ENCODE measurements at places on chromosomes 2 and 18. TPM values are rescaled to one million over a fixed set of nuclear protein-coding genes. Genes with fewer than 3 reads are reported as not detected.

- H3K4me3 ChIP-seq: no peak overlapping the region
- no peak for DNase-seq
- H3K27ac ChIP-seq: no peak overlapping the region
- H3K27me3 ChIP-seq: no peaks in the 10 kb centered on the region
- H3K36me3 ChIP-seq: no peaks in the 10 kb centered on the region
Observed at GRCh38 chr2:183024339-183025095, 13.7 kb downstream of the NCKAP1 start.

- H3K4me3 ChIP-seq: no peak overlapping the region
- no peaks in the 10 kb centered on the region for H3K27me3 ChIP-seq
- H3K27ac ChIP-seq: no peak overlapping the region
Observed at GRCh38 chr18:58597649-58598048, 31.2 kb downstream of the ALPK2 start.

DNA sequence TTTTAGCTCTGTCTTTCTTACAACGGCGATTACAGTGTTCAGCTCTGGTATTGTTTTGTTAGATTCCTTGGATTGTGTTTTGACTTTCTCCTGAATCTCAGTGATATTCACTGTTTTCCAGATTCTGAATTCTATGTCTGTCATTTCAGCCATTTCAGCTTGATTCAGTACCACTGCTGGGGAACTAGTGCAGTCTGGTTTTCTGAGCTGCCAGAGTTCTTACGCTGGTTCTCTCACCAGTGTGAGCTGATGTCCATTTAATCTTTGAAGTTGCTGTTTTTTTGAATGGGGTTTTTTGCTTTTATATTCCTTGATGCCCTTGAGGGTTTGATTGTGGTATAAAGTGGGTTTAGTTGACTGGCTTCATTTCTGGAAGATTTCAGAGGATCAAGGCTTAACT lies 37.4 kb upstream of the THUMPD2 start:
- no peak overlapping the region for H3K27ac ChIP-seq
- H3K4me3 ChIP-seq: no peak overlapping the region
- DNase-seq: no peak
- H3K36me3 ChIP-seq: no peaks in the 10 kb centered on the region
- H3K27me3 ChIP-seq: no peaks in the 10 kb centered on the region

- peak overlapping the region; percentile 64 for H3K27ac ChIP-seq
- H3K36me3 ChIP-seq: no peaks in the 10 kb centered on the region
- DNase-seq: peak; percentile 52
- peaks cover 16% of the 10 kb centered on the region for H3K4me1 ChIP-seq
Observed at GRCh38 chr2:128563348-128563687, 244.7 kb upstream of the HS6ST1 start.

DNA sequence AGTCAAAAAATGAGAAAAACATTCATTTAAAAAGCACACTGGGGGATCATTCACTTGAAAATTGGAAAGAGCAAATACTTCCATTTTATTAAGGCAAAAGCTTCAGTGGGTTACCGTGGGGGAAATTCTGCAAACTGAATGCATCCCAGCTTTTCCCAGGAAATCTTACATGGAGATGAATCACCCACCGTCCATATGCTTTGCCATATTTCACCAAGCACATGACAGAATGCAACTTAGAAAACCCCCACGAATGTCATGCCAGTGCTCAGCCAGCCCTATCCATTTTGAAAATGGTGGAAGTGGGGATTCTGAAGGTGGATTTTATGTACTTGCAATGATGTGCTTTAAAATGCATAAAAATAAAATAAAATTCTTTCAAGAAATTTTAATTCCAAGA lies 485.5 kb upstream of the ID2 start:
- no peak overlapping the region for H3K4me3 ChIP-seq
- H3K36me3 ChIP-seq: no peaks in the 10 kb centered on the region
- no peaks in the 10 kb centered on the region for H3K27me3 ChIP-seq
- peak; percentile 49 for DNase-seq
- H3K4me1 ChIP-seq: peaks cover 4% of the 10 kb centered on the region

DNA sequence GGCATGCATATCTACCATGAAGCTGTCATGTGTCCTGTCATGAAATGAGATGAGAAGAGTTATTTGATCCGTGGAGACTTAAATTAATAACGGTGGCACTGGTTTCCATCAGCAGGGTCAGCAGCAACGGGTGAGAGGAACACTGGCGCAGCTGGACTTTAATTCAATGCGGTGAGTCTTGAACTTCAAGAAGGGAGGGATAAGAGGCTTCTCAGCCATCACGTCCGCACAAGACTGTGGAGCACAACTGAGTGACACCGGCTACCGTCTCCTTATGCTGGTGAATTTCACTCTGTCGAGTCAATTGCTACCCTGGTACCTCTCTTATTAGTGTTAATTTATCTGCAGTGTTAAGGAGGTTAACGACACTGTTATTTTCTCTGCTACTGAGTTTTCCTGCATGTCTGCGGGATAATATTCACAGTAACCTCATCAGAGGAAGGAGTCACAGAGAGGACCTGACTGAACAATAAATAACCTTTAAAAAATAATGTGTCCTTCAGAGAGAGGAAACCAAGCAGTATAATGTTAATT lies 236.8 kb downstream of the EPHA4 start:
- no peaks in the 10 kb centered on the region for H3K4me1 ChIP-seq
- no peaks in the 10 kb centered on the region for H3K36me3 ChIP-seq
- H3K27me3 ChIP-seq: no peaks in the 10 kb centered on the region
- H3K27ac ChIP-seq: no peak overlapping the region
- no peak for DNase-seq

GRCh38 chr2:86195808-86196387 lies 636 bp upstream of the IMMT start:
- H3K4me3 ChIP-seq: peak overlapping the region; percentile 100
- peak overlapping the region; percentile 100 for H3K27ac ChIP-seq
- H3K4me1 ChIP-seq: peaks cover 29% of the 10 kb centered on the region
- H3K27me3 ChIP-seq: no peaks in the 10 kb centered on the region
- H3K36me3 ChIP-seq: peaks cover 2% of the 10 kb centered on the region

Gene SMYD1
- under 0.01 TPM for total RNA-seq

Data from spinal cord (tissue), 10 donors.